Activated gamma-delta T cell (primary cell): ENCODE measurements at places on chromosomes 5 and 9.

DNA sequence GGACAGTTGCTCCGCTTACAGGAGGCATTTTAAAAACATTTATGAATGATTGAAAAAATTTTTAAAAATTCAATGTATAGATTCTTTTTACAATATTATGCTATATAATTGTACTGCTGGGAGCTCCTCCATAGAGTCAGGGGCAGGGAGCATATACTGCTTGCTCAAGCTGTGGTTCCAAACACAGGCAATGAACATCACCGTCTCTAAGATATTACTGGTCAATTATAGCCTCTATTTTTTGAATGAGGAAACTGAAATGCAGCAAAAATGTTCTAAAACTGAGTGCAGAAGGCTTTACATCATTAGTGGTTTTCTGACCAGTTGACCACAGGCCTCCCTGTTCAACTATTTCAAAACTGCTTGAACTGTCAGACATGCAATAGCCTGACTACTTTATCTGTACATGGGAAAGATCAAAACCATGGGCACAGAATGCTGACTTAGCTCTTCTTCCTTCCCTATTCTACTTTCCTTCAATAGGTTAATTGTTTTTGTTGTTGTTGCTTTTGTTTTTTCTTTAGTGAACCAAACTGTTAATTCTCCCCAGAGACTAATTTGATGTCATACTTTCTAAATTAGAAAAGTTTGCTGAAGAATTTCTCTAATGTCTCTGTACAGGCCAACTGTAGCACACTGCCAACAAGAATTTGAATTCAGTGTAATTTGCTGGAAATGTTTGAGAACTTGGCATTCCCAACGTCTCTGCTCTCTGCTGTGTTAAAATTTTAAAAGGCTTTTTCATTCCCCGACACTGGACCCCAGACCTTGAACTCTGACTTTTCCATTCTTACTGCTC lies 107.6 kb upstream of the MPDZ start:
- no peak for DNase-seq

GRCh38 chr9:110133059-110133458 lies 74.9 kb downstream of the C9orf152 start:
- DNase-seq, result no peak

DNA sequence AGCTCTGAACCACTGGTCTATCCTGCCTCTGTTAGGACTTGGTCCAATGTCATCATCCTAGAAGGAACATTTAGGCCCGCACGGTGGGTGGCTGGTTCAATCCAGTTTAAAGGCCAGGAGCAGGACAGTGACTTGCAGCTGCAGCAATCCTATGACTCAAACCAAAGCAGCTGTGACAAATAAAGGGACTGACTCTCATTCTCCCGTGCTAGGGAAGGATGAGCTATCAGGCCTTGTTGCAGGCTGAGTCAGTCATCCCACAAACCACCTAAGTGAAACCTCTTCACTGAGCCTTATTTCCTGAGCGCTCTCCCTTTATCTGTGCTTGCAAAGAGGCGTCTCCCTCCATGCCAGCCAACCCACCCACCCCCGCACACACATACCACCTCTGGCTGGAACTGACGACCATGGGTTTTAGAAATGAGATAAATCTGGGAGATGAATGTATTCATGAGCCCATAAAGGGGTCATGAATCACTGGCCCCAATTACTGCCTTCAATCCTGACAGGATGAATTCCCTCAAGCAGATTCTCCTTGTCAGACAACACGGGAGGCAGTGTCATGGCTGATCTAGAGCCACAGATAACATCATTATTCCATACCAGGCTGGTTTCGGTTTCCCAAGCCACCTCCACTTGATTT lies 93.4 kb downstream of the KCNIP1 start:
- no peak for DNase-seq

DNA sequence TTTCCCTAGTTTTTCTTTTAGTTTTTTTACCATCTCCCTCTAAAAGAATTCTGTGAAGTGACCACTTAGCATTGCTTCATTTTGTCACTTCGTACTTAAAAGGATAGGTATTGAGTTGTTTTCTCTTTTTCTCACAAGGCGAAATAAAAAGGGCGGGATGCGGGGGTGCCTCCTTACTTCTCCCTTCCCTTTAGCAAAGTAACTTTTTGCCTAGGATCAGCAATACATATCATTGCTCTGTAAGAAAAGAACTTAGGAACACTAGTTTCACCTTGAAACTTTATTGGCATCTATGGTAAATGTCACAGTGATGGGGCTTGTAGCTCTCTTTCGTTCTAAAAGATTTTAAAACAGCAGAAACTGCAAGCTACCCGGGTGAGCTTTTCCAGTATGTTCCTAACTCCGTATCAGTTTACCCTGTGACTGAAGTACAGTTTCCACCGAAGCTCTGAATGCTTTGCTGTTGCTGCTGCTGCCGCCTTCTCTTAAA lies 4.1 kb downstream of the PRDM6 start:
- no peak for DNase-seq

- no peak for DNase-seq
These were observed 599.6 kb upstream of the GRAMD2B start for GRCh38 chr5:125823572-125823971.

- no peak for DNase-seq
These were observed 81.8 kb downstream of the BOD1 start for GRCh38 chr5:173534664-173535063.

DNA sequence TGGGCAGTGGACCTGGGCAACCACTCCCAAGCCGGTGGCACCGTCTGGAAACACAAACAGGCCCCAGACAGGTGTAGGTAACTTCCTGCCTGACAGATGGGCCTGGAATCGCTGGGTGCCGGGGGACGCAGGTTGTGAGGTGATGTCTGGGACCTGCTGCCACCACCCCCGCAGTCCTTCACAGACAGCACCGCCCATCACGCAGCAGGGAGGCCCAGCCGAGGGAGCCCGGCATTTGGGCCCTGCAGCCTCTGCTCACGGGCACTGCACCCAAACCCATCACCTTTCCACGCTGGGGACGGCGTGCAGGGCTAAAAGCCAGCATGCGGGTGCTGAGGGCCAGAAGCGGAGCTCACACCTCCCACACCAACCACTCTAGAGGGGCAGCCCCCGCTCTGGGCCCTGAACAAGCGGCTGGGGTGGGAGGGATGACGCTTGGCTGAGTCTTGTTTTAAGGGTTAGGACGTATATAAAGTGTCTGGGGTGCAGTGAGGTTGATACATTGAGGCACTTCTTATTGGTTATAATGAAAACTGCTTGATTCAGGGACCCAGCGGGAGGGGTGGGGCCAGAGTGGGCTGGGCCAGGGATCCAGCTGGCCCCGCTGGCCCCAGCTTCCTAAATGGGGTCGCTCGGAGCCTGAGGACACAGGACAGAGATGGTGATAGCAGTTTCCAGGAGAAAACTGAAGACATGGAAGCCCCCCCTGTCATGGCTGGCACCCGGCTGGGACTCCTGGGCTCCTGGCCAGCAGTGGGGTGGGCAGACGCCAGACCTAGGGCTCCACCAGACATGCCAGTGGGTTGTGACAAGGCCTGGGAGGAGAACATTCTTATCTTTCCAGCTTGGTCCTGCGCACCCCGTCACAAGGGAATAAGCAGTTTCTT lies 11.3 kb downstream of the MYMK start:
- no peak for DNase-seq

GRCh38 chr9:15606643-15607472 lies 54.0 kb downstream of the CCDC171 start:
- DNase-seq, result no peak
